ENCODE measurements at places on chromosomes 5 and 9. TPM values are rescaled to one million over a fixed set of nuclear protein-coding genes. Genes with fewer than 3 reads are reported as not detected.

TSLP gene
- polyA plus RNA-seq = not detected

CCL27 gene
- polyA plus RNA-seq = 0.66 TPM

PCDHGC3 gene
- 70.9 TPM for polyA plus RNA-seq

GABRP gene
- polyA plus RNA-seq = 0.38 TPM
